A549 treated with Hydrocortisone at 1 μM for 4 hours (cell line): ENCODE measurements at places on chromosomes 3 and 15. TPM values are rescaled to one million over a fixed set of nuclear protein-coding genes. Genes with fewer than 3 reads are reported as not detected.

SLC6A1 gene
- total RNA-seq = 0.06 TPM in 1 of 5 replicates, not detected in the others

SERPINI1 gene
- total RNA-seq = 1.9 to 3.3 TPM (median 2.8 TPM) in 5 replicates

GPR62 gene
- total RNA-seq = not detected in 5 replicates

FOXB1 gene
- total RNA-seq = not detected in 5 replicates

ARHGEF26 gene
- total RNA-seq = 8.0 to 11.2 TPM (median 9.7 TPM) in 5 replicates

EFL1 gene
- total RNA-seq = 20.0 to 27.8 TPM (median 23.6 TPM) in 5 replicates

TMED3 gene
- total RNA-seq = 156 to 191 TPM (median 187 TPM) in 5 replicates

CPNE9 gene
- 0.10 to 0.30 TPM (median 0.18 TPM) in 5 replicates for total RNA-seq

TMEM89 gene
- 0.21 to 0.23 TPM in 2 of 5 replicates, not detected in the others for total RNA-seq

BDH1 gene
- total RNA-seq = 2.6 to 4.4 TPM (median 3.5 TPM) in 5 replicates

OR5K2 gene
- not detected in 5 replicates for total RNA-seq

METTL6 gene
- 24.8 to 35.2 TPM (median 28.5 TPM) in 5 replicates for total RNA-seq

ETV5 gene
- total RNA-seq = 25.1 to 30.6 TPM (median 28.2 TPM) in 5 replicates

MGA gene
- 5.8 to 9.8 TPM (median 6.5 TPM) in 5 replicates for total RNA-seq

FAM43A gene
- total RNA-seq = 11.9 to 21.9 TPM (median 19.8 TPM) in 5 replicates

ZBTB11 gene
- 9.0 to 12.5 TPM (median 9.4 TPM) in 5 replicates for total RNA-seq

NEK10 gene
- total RNA-seq = 0.59 to 1.2 TPM (median 0.67 TPM) in 5 replicates

CASR gene
- not detected in 5 replicates for total RNA-seq

LDHAL6B gene
- total RNA-seq = not detected in 5 replicates

CCDC54 gene
- total RNA-seq = not detected in 5 replicates

TXNRD3 gene
- total RNA-seq = 5.6 to 8.7 TPM (median 7.3 TPM) in 5 replicates

EFHB gene
- 0.60 to 1.3 TPM (median 0.82 TPM) in 5 replicates for total RNA-seq

ANKRD63 gene
- 0.24 to 0.59 TPM (median 0.35 TPM) in 5 replicates for total RNA-seq

SCG3 gene
- total RNA-seq = 0.03 to 0.09 TPM (median 0.05 TPM) in 4 of 5 replicates, not detected in the other

GABRR3 gene
- total RNA-seq = not detected in 5 replicates

TRIM71 gene
- 0.02 TPM in 2 of 5 replicates, not detected in the others for total RNA-seq

NR1I2 gene
- total RNA-seq = not detected in 5 replicates

LRRC34 gene
- total RNA-seq = not detected in 5 replicates

LRRIQ4 gene
- total RNA-seq = not detected in 5 replicates
